CD8-positive, alpha-beta memory T cell (primary cell): ENCODE measurements at places on chromosomes 7 and 10. TPM values are rescaled to one million over a fixed set of nuclear protein-coding genes. Genes with fewer than 3 reads are reported as not detected.

DNA sequence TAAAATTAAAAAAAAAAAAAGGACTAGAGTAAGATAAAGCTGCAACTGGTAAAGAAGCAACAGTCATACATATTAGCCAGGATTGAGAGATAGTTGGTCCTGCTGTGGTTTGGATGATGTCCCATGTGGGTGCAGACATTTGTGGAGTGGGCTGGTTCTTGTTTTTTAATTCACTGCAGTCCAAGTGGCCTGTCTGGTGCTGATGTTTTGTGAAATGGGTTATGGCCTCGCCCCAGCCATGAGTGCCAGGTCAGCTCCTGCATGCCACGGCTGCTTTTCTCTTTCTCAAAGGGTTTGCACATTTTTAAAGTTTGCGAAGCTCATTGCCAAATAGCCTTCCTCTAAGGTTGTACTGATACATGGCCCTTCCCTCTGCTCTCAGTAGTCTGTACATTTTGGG, 14.1 kb upstream of the BTBD16 start:
- no peaks in the 10 kb centered on the region for H3K36me3 ChIP-seq
- no peaks in the 10 kb centered on the region for H3K4me1 ChIP-seq
- no peak overlapping the region for H3K4me3 ChIP-seq
- H3K27me3 ChIP-seq = no peaks in the 10 kb centered on the region

DNA sequence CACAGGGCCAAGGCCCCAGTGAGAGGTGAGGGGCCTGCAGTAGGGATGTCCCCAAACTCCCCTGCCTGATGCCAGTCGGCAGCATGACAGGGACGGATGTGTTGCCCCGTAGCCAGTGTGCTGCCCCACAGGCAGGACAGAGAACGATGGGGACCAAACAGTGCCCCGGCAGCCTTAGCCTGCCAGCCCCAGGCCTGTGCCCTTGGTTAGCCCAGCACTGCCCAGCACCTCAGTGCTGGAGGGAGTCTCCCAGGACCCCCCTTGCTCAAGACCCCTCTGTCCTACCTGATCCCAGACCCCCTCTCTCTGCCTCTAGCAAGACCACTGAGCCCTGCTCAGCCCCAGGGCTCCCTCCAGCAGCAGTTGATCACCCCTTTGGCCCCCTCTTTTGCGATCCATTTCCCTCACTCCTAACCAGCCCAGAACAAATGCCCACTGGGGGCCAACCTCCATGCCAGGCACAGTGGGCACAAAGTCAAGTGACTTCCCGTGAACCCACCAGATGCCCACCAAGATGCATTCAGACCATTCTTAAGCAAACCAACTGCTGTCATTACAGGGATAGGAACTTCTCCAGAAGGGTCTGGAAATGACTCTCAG, 34.0 kb downstream of the OAT start:
- H3K4me1 ChIP-seq = peaks cover 10% of the 10 kb centered on the region
- no peak for DNase-seq
- H3K4me3 ChIP-seq = no peak overlapping the region
- no peaks in the 10 kb centered on the region for H3K36me3 ChIP-seq
- H3K27ac ChIP-seq = no peak overlapping the region
- peaks cover 10% of the 10 kb centered on the region for H3K27me3 ChIP-seq

GRCh38 chr10:25531457-25532061, 356.8 kb downstream of the GPR158 start:
- no peaks in the 10 kb centered on the region for H3K27me3 ChIP-seq
- H3K27ac ChIP-seq = no peak overlapping the region
- no peaks in the 10 kb centered on the region for H3K36me3 ChIP-seq
- no peak for DNase-seq
- no peak overlapping the region for H3K4me3 ChIP-seq

- H3K27ac ChIP-seq = peak overlapping the region; percentile 95
- H3K27me3 ChIP-seq = no peaks in the 10 kb centered on the region
- DNase-seq = no peak
- H3K4me1 ChIP-seq = peaks cover 48% of the 10 kb centered on the region
- H3K36me3 ChIP-seq = no peaks in the 10 kb centered on the region
- H3K4me3 ChIP-seq = peak overlapping the region; percentile 57
Measured at GRCh38 chr7:7183838-7184463, 1.6 kb downstream of the C1GALT1 start.

DNA sequence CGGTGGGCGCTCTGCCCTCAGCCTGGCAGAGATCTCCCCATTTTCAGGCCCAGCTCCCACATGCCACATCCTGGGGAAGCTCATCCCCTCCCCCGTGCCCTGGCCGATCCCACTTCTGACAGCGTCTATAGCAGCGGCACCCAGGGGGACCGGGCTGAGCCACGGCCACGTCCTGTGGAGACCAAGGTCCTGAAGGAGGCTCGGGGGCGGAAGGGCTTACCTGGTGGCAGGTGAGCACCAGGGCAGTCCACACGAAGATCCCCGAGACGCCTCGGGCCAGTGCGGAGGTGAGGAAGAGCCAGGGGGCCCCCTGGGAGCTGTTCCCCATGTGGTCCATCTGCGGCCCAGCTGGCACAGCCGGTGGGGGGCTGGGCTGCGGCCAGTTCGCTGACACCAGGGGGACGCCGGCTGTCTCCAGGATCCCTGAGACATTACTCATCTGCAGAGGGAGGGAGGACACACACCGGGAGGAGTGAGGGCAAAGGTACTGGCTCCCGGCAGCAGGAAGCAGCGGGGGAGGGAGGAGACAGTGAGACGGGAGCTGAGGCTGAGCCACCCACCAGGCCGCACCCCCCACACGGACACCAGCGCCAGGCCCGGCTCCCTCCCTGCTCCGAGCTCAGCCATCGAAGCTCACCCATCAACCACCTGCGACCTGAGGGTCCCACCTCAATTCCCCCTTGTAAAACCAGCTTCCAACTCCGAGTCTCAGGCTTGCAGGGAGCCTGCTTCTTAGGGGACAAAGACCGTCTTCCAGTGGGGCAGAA, 776 bp downstream of the TMEM184A start:
- no peaks in the 10 kb centered on the region for H3K27me3 ChIP-seq
- DNase-seq = no peak
- no peaks in the 10 kb centered on the region for H3K36me3 ChIP-seq

- H3K27ac ChIP-seq = no peak overlapping the region
- H3K36me3 ChIP-seq = no peaks in the 10 kb centered on the region
- H3K4me3 ChIP-seq = no peak overlapping the region
- no peaks in the 10 kb centered on the region for H3K4me1 ChIP-seq
- H3K27me3 ChIP-seq = no peaks in the 10 kb centered on the region
- DNase-seq = no peak
Measured at GRCh38 chr7:122528879-122529481, 169.9 kb downstream of the RNF133 start.

DNA sequence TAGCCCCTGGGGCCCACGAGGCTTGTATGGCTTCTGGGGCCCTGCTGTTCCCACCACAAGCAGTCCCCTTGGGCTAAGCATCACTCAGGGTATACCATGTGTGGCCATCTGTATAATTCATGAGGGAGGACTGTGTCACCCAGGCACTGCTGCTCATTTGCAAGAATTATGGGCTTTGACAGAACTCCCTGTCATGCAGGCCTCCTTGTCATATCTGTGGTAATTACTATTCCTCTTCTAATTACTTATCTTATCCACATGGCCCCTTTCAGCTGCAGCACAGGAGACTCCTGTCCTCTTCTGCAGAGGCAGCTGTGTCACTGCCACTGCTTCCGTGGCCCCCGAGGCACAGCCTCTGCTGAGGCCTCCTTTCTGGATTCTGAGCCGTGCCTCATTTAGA, 46.3 kb downstream of the LRMDA start:
- H3K27me3 ChIP-seq = no peaks in the 10 kb centered on the region
- H3K27ac ChIP-seq = no peak overlapping the region
- no peak for DNase-seq
- H3K4me3 ChIP-seq = no peak overlapping the region
- H3K36me3 ChIP-seq = no peaks in the 10 kb centered on the region

GRCh38 chr10:105725007-105725406, 1083.9 kb downstream of the SORCS3 start:
- no peak overlapping the region for H3K4me3 ChIP-seq
- H3K27ac ChIP-seq = no peak overlapping the region
- no peak for DNase-seq
- no peaks in the 10 kb centered on the region for H3K4me1 ChIP-seq
- no peaks in the 10 kb centered on the region for H3K27me3 ChIP-seq

GRCh38 chr7:30466266-30466665, 12.3 kb downstream of the NOD1 start:
- H3K27me3 ChIP-seq = no peaks in the 10 kb centered on the region
- no peak overlapping the region for H3K27ac ChIP-seq
- no peak for DNase-seq
- no peaks in the 10 kb centered on the region for H3K36me3 ChIP-seq
- H3K4me3 ChIP-seq = no peak overlapping the region

- no peak overlapping the region for H3K27ac ChIP-seq
- no peaks in the 10 kb centered on the region for H3K27me3 ChIP-seq
- no peak for DNase-seq
- H3K36me3 ChIP-seq = no peaks in the 10 kb centered on the region
- H3K4me1 ChIP-seq = no peaks in the 10 kb centered on the region
Measured at GRCh38 chr10:85490431-85490830, 876.2 kb downstream of the GRID1 start.

- no peak for DNase-seq
- peaks cover 6% of the 10 kb centered on the region for H3K4me1 ChIP-seq
- H3K27ac ChIP-seq = no peak overlapping the region
Measured at GRCh38 chr10:71216363-71216695, 4.0 kb downstream of the UNC5B start.

GRCh38 chr7:100827330-100828226, at the start of gene EPHB4:
Gene EPHB4 (minus strand): TSS chr7:100827523. CDS start chr7:100827030, 493 bp downstream.
- H3K27ac ChIP-seq = peak within 1 kb of the TSS; percentile 59
- DNase-seq = no peak
- no peaks in the 10 kb centered on the region for H3K36me3 ChIP-seq
- H3K4me3 ChIP-seq = peak within 1 kb of the TSS; percentile 51

- DNase-seq = no peak
- no peaks in the 10 kb centered on the region for H3K36me3 ChIP-seq
- H3K27ac ChIP-seq = no peak overlapping the region
- H3K4me3 ChIP-seq = no peak overlapping the region
- H3K4me1 ChIP-seq = no peaks in the 10 kb centered on the region
Measured at GRCh38 chr7:1758028-1758858, 88.2 kb downstream of the ELFN1 start.

DNA sequence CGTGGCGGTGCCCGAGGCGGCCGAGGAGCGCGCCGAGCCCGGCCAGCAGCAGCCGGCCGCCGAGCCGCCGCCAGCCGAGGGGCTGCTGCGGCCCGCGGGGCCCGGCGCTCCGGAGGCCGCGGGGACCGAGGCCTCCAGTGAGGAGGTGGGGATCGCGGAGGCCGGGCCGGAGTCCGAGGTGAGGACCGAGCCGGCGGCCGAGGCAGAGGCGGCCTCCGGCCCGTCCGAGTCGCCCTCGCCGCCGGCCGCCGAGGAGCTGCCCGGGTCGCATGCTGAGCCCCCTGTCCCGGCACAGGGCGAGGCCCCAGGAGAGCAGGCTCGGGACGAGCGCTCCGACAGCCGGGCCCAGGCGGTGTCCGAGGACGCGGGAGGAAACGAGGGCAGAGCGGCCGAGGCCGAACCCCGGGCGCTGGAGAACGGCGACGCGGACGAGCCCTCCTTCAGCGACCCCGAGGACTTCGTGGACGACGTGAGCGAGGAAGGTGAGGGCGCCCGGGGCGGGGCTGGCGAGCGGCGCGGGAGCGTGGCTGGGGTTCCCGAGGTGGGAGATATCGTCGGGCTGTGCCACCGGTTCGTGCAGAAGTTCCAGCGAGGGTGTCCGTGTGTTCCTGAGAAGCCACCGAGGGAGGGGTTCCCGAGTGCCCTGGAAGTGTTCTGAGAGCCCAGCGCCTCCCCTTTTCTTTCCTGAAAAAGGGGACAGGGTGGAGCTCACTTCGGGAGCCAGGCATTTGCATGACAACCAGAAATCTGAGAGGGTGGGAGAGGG, 495 bp downstream of the EIF3B start:
- no peaks in the 10 kb centered on the region for H3K27me3 ChIP-seq
- H3K36me3 ChIP-seq = peaks cover 13% of the 10 kb centered on the region
- peak overlapping the region; percentile 69 for H3K27ac ChIP-seq
- peaks cover 51% of the 10 kb centered on the region for H3K4me1 ChIP-seq
- H3K4me3 ChIP-seq = peak overlapping the region; percentile 77

GRCh38 chr7:72710983-72711382, 117.0 kb downstream of the TYW1B start:
- H3K4me1 ChIP-seq = no peaks in the 10 kb centered on the region
- H3K27ac ChIP-seq = no peak overlapping the region
- DNase-seq = no peak
- H3K36me3 ChIP-seq = no peaks in the 10 kb centered on the region
- H3K27me3 ChIP-seq = no peaks in the 10 kb centered on the region
- no peak overlapping the region for H3K4me3 ChIP-seq

DNA sequence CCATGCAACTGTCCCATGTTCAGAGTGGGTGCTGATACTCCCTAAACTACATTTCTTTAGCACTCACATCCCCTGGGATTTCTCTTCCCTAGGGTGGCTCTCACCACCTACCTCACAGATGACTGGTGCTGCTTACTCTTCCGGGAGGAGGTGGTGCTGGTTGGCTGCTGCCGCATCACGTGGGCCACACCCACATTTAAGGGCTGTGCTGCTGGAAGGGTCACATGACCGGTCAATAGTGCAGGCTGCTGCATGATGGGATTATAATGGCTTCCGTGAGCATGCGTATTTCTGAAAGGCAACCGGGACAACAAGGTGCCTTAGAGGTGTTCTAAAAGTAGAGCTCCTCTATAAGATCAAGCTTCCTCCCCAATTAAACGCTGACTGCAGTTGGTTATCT, 76.8 kb downstream of the CLEC2L start:
- H3K4me1 ChIP-seq = no peaks in the 10 kb centered on the region
- DNase-seq = no peak
- no peak overlapping the region for H3K27ac ChIP-seq
- H3K4me3 ChIP-seq = no peak overlapping the region
- H3K27me3 ChIP-seq = no peaks in the 10 kb centered on the region

GRCh38 chr10:108375691-108376090, 1211.2 kb upstream of the SORCS1 start:
- H3K36me3 ChIP-seq = no peaks in the 10 kb centered on the region
- H3K27me3 ChIP-seq = no peaks in the 10 kb centered on the region
- no peak for DNase-seq
- H3K4me3 ChIP-seq = no peak overlapping the region

Gene PDZD7
- 0.33 TPM for total RNA-seq

Gene SLK
- 23.7 TPM for total RNA-seq

Gene MNX1
- not detected for total RNA-seq

Gene PTF1A
- not detected for total RNA-seq

Gene EN2
- total RNA-seq = not detected

Gene GHRHR
- total RNA-seq = not detected

Gene ZPBP
- 0.22 TPM for total RNA-seq

Gene WNT8B
- not detected for total RNA-seq

Gene VAX1
- total RNA-seq = not detected

Gene DPYSL4
- 3.3 TPM for total RNA-seq

Gene C7orf57
- total RNA-seq = 0.92 TPM

Gene CTTNBP2
- not detected for total RNA-seq

Gene WASL
- 7.4 TPM for total RNA-seq
